ENCODE measurements at places on chromosomes 4 and X.

GRCh38 chrX:39174241-39174771 lies 373.0 kb downstream of the MID1IP1 start:
- no peak for DNase-seq

- DNase-seq, result no peak
These were observed 14.5 kb downstream of the TNIP2 start for GRCh38 chr4:2741626-2742025.

DNA sequence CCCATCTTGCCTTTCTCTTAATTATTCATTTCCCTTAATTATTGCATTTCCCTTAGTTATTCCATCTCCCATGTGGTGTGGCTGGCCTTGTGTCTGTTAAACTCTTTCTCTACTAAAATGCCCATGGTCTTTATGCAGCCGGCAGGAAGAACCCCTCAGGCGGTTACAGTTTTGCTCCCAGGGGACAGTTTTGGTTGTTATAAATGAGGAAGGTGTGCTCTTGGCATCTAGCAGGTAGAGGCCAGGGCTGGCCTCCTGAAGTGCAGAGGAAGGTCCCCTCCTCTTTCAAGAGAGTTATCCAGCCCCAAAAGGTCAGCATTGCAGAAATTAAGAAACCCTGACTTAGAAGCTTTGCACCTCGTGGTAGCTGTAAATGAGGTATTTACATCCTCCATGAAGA lies 18.0 kb downstream of the TBL1X start:
- DNase-seq, result no peak

- DNase-seq, result no peak
These were observed 221.0 kb upstream of the GPRIN3 start for GRCh38 chr4:89528526-89529133.

DNA sequence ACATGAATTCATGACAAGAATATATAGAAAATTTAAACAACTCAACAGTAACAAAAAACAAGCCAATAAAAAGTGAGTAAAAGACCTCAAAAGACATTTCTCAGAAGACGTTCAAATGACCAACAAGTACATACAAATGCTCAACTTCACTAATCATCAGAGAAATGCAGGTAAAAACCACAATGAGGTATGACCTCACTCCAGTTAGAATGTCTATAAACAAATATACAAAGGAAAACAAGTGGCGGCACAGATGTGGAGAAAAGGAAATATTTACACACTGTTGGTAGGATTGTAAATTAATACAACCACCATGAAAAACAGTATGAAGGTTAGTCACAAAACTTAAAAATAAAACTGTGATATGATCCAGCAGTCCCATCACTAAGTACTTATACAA lies 1033.1 kb downstream of the RAPGEF2 start:
- DNase-seq, result no peak

GRCh38 chr4:14225688-14226207 lies 598.2 kb upstream of the BOD1L1 start:
- DNase-seq, result no peak
